ENCODE measurements at places on chromosomes 6 and 20. TPM values are rescaled to one million over a fixed set of nuclear protein-coding genes. Genes with fewer than 3 reads are reported as not detected.

The BFSP1 gene
- total RNA-seq: 1.9 TPM

The PPIL6 gene
- 3.4 TPM for total RNA-seq

The PLCB4 gene
- total RNA-seq: 8.7 TPM

The DYNLT2 gene
- 2.1 TPM for total RNA-seq

The TTLL9 gene
- 0.17 TPM for total RNA-seq

The ADTRP gene
- 1.4 TPM for total RNA-seq

GRCh38 chr6:130306377-130306776 lies 59.4 kb upstream of the TMEM200A start:
- DNase-seq: no peak

DNA sequence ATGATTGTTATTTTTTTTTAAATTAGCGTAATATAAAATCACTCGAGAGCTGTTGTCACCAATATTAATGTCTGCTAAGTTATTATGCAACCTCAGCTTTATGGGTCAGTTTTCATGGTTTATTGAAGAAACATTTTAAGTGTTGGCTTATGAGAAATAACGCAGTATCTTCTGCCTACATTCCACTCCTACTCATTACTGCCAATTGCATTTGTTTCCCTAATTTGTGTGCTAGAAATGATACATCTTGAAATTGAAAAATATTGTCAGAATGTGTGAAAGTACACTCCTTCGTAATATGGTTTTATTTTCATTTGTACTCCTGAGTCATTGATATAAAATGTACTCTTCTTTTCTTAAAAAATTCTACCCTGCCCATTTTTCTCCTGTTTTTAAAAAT lies 333.3 kb upstream of the HSF2 start:
- no peak for DNase-seq

GRCh38 chr6:118436482-118436881 lies 111.6 kb upstream of the PLN start:
- no peak for DNase-seq

DNA sequence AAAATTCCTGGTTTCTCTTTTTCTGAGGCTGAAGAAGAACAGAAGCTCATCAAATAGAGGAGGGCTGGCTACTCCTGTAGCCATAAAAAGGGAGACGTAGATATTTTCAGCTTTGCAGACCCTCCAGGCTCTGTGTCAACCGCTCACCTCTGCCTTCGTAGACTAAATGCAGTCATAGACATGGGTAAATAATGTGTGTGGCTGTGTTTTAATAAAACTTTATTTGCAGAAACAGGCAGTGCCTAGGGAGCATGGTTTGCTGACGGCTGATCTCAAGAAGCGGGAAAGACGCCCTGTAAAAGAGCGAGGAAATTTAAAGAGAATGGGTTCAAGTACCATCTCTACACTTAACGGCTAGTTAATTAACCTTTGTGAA lies 171.8 kb downstream of the BCAS1 start:
- DNase-seq: no peak

DNA sequence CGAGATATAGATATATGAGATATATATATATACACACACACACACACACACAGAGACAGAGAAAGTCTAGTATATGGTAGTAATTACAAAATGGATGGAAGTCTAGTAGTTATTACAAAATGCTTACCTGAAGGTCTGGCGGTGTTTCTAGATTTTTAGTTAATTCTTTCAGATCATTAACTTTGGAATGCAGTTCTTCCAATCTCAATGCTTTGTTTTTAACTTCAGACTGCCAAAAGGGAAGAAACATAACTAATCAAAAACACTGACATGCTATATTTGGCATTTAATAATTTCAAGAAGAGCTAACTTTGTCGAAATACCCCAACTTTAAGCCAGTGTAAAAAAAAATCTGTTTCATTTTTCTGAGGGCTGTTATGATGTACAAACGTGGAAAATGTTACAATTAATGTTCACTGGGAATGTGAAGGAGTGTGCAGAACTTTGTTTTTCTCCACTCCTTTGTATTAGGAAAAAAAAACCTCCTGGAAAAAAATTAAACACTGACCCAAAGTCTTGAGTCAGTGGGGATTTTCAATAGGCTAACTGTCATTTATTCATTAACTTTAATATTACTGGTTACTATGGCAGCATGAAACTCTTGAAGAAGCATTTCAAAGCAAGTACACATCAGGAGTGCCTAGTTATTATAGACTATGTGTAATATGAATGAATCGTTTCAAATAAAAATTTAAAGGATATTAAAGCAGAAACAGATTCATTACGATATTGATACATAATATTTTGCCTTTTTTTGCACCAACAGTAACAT lies 232.9 kb downstream of the SYNE1 start:
- DNase-seq: no peak

DNA sequence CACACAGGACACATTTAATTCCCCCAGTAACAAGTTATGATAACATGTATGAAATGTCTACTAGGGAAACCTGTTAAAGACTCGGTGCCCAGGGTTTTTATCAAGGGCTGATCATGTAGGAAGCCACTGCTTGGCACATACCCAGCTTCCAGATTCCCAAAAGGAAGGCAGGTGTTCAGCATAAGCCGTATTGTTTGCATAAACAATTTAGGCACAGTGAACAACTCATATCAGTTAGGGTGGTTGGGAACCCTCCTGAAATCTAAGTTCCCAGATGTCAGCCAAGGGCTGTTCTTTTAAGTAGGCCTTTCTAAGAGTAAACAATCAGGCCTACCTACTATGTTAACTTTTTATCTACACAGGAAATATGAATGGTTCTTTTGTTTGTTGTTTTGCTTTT lies 74.1 kb downstream of the ASXL1 start:
- DNase-seq: no peak

- DNase-seq: no peak
Observed at GRCh38 chr20:34062570-34063482, 49.2 kb downstream of the EIF2S2 start.

DNA sequence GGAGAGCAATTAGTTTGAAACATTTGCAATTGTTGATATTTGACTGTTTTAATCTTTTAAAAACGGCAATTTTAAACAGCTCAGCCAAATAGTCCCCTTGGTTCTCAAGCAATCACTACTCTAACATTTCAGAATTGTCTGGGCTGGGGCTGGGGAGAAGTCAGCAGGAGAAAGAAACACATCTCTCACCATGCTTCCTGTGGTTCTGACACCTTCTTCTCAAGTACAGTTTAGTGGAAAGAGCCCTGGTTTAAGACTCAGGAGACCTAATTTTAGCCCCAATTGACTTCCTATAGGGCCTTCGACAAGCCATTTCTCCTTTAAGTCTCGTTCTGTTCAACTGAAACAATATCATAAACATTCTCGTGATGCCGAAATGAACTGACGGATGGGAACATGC lies 168.4 kb upstream of the CDYL start:
- no peak for DNase-seq

DNA sequence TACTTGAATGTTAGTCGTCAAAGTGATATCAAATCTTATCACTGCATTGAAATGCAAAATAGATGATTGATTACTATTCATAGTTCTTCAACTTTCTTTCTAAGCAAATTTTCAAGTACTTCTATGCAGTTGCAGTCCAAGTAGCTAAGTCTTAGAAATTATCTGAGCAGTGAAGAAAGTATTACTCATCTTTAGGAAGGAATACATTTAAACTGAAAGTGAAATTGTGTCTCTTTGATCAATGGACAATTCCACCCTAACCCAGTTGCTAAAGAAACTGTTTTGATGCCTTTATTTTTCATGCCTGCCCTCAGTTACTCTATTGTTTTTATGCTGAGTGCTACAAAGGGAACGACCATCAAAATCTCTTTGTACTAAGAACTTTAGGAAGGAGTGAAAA lies 337.4 kb downstream of the GRIK2 start:
- no peak for DNase-seq
